ENCODE measurements at places on chromosomes 5 and 9.

GRCh38 chr5:156456857-156457256 lies 129.9 kb downstream of the SGCD start:
- no peak for DNase-seq

DNA sequence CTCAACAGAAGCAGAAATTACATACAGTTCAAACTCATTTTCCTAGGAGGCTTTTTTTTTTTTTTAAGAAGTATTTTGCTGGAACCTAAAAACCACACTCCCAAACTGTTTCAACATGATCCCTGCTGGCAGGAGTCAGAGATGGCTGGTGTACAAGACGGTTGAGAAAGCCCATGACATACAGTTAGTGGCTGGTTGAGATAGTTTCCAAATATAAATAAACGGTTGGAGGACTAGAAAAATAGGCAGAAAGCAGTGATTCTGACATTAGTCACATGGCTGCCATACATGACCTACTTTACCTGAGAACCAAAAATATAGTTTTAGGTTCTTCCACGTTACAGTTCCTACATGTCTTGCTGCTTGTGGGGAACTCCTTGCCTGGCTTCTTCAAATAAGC lies 31.7 kb upstream of the BASP1 start:
- no peak for DNase-seq

DNA sequence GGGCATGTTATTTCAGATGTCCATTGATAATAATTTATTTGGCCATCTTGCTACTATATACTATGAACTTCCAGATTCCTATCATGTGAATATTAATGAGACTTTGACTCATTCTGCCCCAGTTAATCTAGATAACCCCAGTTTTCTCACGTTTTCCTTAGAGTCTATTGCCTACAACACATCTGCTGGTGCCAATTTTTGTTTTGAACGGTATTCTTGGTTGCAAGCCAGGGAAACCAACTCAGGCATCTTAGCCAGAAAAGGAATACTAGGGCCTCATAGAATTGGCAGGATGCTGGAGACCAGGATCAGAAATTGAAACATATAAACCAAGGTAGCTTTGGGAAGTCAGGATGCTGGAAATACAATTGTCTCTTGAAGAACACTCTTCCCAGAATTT lies 28.0 kb upstream of the NPR3 start:
- no peak for DNase-seq

- peak; percentile 63 for DNase-seq
Observed at GRCh38 chr5:142900927-142901326, 130.8 kb downstream of the ARHGAP26 start.

GRCh38 chr5:2740876-2741555 lies 10.5 kb downstream of the IRX2 start:
- no peak for DNase-seq

DNA sequence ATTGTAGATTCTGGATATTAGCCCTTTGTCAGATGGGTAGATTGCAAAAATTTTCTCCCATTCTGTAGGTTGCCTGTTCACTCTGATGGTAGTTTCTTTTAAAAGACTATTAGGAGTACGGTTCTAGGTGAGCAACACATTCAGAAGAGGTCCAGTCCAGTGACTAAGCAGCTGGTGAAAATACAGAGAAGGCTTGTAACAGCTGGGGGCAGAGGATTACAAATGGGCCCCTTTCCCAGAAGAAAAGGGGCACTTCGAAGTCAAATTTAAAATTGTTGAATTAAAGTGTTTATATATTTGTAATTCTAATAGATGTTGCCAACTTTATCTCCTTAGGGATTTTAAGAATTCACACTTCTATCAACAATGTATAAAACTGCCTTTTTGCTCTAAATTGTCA lies 720.5 kb downstream of the TLE4 start:
- no peak for DNase-seq

GRCh38 chr5:101561018-101561417 lies 657.9 kb upstream of the ST8SIA4 start:
- DNase-seq, result no peak

DNA sequence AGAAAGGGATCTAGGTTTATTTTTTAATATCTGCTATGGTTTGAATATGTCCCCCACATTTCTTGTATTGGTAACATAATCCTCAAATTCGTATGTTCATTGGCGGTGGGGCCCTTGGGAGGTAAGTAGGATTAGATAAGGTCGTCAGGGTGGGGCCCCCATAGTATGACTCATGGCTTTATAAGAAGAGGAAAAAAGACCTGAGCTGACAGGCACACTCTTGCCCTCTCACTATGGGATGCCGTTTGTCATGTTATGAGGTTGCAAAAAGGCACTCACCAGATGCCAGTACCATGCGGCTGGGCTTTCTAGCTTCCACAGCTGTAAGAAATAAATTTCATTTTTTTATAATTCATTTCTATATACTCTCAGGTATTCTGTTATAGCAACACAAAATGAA lies 67.3 kb upstream of the SGCD start:
- no peak for DNase-seq

DNA sequence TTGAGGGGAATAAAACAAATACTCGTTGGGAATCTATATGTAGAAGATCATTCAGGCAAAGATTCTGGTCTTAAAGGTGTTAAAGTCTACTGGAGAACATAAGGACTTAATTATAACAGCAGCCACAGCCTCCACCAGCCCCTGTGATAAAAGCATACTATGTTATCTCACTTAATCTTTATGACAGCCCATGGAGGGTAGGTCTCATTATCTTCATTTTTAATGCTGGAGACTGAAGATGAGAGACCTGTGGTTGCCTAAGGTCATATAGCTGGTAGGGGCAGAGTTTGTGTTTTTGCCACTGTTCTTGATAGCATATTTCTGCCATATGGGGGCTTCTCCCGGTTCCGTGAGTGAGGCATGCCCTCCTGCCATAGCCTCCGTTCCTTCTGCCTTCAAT lies 88.7 kb downstream of the TRIO start:
- no peak for DNase-seq

DNA sequence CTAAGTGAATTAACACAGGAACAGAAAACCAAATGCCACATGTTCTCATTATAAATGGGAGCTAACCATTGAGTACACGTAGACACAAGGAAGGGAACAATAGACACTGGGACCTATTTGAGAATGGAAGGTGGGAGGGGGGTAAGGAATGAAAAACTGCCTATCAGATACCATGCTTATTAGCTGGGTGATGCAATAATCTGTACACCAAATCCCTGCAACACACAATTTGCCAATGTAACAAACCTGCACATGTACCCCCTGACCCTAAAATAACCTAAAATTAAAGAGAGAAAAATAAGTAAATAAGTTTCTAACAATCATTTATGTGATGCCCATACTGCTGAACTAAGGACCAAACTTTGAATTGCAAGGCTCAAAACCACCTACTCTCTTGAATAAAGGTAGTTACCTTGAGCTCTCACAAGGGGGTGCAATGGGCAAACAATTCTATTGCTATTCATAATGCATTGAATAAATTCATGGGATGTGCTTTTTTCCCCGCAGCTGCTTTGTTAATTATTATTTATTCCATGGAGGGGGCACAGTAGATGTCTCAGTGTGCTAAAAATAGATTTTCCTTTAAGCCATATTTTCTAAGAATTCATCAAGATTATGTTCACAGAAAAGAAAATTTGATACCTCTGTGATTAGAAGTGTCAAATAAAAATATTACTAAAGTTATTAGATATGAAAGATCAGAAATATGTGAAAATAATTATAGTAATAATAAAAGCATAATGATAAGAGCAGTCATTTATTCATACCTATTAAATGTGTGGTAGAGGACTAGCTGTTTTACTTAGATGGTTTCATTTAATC lies 76.2 kb upstream of the PTPN3 start:
- DNase-seq, result peak; percentile 62

DNA sequence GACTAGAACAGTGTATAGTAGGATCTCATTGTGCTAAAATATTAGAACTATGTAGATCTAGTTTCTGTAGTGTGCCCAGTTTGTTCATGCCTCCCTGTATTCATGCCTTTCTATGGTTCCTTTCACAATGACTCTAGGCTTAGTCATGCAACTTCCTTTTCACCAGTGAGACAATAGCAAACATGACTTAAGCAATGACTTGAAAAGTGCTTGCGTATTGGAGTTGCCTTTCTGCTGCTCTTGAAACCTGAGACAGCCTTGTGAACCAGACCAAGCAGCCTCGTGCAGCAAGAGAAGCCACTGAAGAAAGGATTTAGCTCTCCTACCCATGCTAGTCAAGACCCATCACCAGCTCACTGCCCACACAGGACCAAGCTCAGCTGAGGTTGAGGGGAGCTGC lies 294.5 kb upstream of the TAS2R1 start:
- peak; percentile 32 for DNase-seq

DNA sequence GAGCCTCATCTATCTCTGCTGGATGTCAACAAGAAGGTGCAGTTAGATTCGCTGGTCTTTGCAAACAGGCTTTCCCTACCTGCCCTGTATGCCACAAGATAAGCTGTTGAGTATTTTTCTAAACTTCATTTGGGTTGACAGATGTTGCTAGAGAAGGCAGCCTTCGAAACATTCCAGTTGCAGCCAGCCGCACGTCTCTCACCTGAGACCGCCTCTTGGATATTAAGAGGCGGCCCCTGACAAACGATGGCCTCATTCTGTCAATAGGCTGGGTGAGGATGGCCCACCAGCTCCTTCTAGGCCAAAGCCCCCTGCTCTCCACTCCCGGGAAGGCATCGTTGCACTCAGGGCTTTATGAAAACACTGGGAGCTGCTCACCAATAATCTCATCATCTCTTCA lies 181.6 kb downstream of the DAB2IP start:
- no peak for DNase-seq

DNA sequence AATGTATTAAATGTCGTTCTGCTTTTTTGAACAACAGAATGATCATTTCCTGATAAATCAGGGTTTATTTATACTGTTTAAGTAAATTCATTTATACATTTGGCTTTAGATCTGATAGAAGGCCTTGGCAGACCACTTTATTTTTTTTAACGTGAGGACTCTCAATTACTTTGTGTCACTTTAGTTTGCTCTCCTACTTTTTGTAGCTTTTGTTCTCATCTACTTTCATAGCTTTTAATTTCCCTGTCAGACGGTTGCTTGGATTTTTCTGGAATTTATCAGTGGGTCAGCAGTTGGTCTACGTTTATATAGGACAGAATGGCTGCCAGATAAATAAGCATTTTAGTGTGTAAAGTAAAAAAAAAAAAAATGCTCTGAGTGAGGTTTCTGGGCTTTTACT lies 902.3 kb upstream of the DMAC1 start:
- no peak for DNase-seq

GRCh38 chr9:135850737-135851136 lies 56.6 kb downstream of the CAMSAP1 start:
- DNase-seq, result peak; percentile 32

GRCh38 chr5:6652025-6652424 lies 18.8 kb downstream of the SRD5A1 start:
- no peak for DNase-seq

- DNase-seq, result no peak
Observed at GRCh38 chr9:115551396-115551795, 433.4 kb upstream of the TNC start.

DNA sequence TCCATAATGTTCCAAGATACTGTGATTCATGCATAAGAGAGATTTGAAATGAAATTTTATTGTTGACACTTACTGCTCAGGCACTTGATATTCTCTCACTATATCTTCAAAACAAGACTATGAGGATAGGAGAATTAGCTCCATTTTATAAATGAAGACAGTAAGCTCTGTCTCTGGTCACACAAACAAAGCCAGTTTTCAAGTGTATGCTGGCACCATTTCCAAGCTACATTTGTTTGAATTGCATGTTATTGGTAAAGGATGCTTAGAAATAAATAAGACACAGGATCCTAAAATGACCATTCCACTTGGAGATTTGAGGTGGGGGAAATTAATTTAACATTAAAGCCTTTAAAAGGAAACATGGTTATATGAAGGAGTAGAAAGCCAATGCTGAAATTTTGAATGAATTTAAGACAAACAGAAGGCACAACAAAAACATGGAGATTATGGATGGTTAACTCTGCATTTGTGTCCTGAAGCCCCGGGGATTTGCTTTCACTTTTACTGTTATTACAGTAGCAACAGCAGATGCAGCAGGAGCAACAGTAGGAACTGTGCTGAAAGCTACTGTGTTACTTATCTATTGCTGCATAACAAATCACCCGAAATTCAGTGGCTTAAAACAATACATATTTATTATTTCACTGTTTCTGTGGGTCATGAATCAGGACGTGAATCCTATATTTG lies 79.7 kb upstream of the ASTN2 start:
- peak; percentile 13 for DNase-seq

DNA sequence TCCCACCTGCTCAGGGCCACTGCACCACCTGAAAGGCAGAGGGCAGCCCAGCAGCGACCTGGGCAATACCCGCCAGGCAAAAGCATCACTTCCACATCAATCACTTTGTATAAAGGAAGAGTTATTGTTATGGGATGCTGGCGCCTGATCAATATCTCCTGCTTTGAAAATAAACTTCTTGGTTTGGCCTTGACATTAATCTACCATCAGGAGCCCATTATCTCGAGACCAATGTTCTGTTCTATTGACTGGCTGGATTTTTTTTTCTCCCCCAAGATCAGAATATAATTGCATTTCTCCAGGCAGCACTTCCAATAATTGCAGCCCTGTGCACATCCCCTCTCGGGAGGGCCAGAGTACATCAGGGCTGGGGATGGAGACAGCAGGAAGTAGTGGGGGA lies 44.4 kb upstream of the SAP30L start:
- DNase-seq, result no peak

GRCh38 chr5:150441813-150442698 lies 7.5 kb downstream of the RPS14 start:
- DNase-seq, result no peak

GRCh38 chr9:72982146-72982799 lies 29.4 kb upstream of the ALDH1A1 start:
- no peak for DNase-seq

DNA sequence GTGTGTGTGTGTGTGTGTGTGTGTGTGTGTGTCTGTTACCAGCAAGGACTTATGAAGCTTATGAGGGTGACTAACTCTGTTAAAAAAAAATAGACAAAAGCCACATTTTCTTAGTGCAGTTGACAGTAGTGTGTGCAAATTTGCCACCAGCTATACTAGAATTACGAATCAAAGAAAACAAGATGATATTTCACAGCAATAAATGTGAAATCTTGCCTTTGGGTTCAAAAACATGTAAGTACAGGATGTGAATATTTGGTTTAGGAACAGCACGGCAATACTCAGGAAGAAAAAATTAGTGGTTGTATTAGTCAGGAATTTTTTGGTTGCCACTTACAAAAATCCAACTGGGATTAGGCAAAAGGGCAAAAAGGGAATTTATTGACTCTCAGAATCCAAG lies 117.4 kb downstream of the NPR3 start:
- DNase-seq, result no peak

GRCh38 chr5:80343067-80343466 lies 23.3 kb downstream of the SPZ1 start:
- DNase-seq, result no peak

Data from SW480 (cell line).